Midbrain (tissue), 1 donor: ENCODE measurements at places on chromosomes 12 and 14.

GRCh38 chr14:101546706-101547105 is 14.6 kb upstream of the DIO3 start:
- no peak for DNase-seq

DNA sequence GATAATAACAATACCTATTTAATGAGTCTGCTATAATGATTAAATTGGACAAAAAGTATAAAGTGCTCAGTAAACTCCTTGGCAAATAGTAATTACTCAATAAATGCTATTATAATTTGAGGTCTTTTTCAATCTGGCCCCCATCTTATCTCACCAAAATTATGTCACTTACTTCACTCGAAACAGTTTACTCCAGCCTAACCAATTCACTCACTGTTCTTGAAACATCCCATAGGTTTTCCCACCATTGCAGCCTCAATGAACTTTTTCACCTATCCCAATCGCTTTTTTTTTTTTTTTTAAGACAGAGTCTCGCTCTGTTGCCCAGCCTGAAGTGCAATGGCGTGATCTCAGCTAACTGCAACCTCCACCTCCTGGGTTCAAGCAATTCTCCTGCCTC is 17.5 kb upstream of the PRKAG1 start:
- no peak for DNase-seq

GRCh38 chr12:111287125-111287900 is 81.6 kb downstream of the PHETA1 start:
- DNase-seq: no peak

GRCh38 chr12:132719141-132719953 is 8.7 kb downstream of the PGAM5 start:
- DNase-seq: no peak

DNA sequence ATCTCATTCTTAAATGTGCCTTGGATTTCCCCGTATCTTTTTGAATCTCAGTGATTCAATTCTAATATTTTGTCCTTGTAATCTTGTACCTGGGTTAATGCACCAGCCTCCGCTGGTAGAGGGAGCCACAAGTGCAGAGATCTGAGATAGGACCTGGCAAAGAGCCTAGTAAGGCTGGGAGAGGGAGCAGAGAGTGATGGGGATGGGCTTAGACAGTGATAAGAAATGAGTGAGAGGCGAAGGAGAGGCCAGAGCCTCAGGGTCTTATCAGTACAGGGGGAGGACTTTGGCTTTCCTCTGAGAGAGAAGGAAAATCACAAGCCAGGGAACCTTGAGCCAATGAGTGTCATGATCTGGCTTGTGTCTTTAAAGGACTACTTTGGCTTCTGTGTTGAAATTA is 30.5 kb upstream of the LMNTD1 start:
- DNase-seq: peak; percentile 11

DNA sequence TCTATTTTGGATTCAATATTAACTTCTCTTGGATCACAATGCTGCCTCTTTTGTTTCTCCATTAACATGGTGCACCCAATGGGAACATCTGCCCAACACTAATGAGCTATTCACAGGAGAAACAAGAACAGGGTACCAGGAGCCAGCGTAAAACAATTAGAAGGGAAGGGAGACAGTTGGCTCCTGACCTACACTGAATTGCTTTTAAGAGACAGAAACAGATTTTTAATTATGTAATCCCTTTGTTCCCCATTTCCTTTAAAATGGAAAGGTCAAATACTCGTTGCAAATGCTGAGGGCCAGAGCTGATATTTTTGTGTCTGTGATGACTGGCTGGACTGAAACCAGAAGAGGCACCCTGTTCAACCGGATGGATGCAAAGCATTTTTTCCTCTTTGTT is 108.3 kb downstream of the SEC23A start:
- DNase-seq: peak; percentile 16

DNA sequence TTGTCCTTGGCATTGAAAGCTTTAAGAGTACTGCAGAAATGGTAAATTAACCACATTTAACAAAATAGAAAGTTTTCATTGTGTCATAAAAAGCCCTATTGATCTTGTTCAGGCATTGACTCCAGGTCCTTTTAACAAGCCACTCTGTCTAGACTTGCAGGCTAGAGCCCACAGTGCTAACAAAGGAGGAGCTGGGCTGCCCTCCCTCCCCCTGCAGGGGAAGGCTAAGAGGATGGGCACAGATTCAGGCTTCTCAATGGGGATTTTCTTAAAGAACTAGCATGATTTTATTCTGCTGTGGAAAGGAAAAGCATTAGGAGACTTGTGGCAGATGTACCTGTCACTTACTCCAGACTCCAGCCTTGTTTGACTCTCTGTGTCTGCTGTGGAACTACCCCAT is 463.6 kb downstream of the NRXN3 start:
- peak; percentile 32 for DNase-seq

- DNase-seq: no peak
Observed at GRCh38 chr12:3427956-3428355, 63.0 kb upstream of the PRMT8 start.

GRCh38 chr14:32102152-32102787 is 25.2 kb downstream of the ARHGAP5 start:
- no peak for DNase-seq

DNA sequence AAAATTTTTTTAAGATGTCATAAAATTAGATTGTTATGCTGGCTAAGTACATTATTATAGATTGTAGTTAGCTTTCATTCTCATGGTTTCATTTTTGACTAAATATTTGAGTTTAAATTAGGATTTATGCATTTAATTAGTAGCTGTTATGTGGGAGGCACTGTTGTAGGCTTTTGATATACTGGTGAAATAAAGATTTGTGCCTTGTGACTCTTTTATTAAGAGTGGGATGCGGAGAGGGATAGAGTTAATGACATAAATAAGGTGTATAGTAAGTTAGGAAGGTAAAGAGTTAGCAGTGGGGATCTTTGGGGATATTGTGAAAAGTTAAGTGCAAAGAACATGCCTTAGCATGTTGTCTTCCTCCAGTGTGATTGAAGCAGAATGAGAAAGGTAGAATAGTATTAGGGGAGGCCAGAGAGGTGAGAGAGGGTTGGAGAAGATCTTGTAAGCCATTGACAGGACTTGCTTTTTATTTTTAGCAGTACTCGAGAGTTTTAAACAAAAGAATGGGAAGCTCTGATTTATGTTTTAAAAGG is 8.8 kb downstream of the ARHGAP5 start:
- DNase-seq: no peak

DNA sequence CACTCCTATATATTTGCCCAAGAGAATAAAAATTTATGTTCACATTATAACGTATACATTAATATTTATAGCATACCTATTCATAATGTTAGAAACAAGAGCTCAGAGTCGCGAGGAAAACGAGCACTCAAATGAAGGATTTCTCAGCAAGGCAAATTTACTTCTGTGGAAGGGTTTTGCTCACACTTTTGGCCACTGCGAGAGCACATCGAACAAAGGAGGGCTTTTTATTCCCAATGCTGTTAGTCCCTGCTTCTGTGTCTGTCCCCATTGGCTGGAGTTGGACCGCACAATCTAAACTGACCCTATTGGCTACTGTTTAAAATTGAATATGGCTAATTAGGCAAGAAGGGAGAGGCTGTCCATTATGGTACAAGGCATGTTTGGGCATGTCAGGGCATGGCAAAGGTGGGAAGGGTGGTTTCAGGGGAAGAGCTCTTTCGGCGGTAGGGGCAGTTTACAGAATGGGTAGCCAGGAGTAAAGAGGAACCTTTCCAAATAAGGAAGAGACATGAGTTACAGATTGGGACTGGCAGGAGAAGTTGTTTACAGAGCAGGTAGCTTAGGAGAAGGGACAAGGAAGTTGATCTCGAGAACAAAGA is 702.9 kb downstream of the TRHDE start:
- no peak for DNase-seq

GRCh38 chr12:4421590-4422031 is 24.0 kb downstream of the FGF6 start:
- DNase-seq: peak; percentile 34

- no peak for DNase-seq
Observed at GRCh38 chr12:109624467-109624866, 50.9 kb downstream of the MVK start.

- DNase-seq: no peak
Observed at GRCh38 chr12:21797539-21797938, 23.0 kb upstream of the KCNJ8 start.

GRCh38 chr14:21268617-21269251 is 508 bp downstream of the HNRNPC start:
- peak; percentile 49 for DNase-seq

DNA sequence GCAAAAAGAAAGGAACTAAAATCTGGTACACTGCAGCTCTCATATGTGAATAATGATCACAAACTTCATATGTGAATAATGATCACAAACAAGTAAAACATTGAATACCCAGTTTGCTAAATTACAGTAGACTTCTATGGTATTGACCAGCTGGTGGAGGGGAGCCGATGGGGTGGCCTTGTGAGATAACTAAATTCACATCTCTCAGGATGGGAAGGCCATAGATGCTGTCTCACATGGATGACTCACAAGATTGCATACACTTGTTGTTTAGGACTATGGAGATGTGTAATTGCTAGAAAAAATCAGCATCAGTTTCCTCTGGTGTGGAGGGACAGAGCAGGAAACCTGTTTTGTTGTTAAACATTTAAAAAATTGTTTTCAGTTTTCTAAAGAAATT is 49.2 kb downstream of the ACACB start:
- no peak for DNase-seq

GRCh38 chr12:64875186-64875585 is 50.7 kb downstream of the TBC1D30 start:
- DNase-seq: no peak

- no peak for DNase-seq
Observed at GRCh38 chr14:57038689-57039088, 228.4 kb upstream of the OTX2 start.

DNA sequence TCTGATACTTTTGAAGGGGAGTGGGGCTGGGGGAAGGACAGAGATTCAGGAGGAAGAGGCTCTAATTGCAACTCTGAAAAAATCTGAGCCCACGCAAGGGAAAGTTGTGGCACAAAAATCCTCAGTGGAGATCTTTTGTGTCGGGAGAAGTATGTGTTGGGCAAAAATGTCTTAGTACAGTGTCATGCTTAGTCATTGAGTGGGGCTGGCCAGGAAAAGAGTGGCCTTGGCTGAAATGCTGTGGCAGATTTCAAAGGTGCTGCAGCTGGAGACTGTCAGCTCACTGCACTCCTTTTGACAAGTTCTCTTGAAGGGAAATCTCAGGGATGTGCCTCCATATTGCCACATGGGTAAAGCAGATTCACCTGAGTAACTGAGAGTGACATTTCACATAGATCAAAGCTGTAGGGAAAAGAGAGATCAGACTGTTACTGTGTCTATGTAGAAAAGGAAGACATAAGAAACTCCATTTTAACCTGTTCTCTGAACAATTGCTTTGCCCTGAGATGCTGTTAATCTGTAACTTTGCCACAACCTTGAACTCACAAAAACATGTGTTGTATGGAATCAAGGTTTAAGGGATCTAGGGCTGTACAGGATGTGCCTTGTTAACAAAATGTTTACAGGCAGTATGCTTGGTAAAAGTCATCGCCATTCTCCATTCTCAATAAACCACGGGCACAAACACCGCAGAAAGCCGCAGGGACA is 36.0 kb upstream of the GLIPR1 start:
- no peak for DNase-seq

- DNase-seq: peak; percentile 22
Observed at GRCh38 chr14:76644855-76645518, 116.3 kb upstream of the VASH1 start.

DNA sequence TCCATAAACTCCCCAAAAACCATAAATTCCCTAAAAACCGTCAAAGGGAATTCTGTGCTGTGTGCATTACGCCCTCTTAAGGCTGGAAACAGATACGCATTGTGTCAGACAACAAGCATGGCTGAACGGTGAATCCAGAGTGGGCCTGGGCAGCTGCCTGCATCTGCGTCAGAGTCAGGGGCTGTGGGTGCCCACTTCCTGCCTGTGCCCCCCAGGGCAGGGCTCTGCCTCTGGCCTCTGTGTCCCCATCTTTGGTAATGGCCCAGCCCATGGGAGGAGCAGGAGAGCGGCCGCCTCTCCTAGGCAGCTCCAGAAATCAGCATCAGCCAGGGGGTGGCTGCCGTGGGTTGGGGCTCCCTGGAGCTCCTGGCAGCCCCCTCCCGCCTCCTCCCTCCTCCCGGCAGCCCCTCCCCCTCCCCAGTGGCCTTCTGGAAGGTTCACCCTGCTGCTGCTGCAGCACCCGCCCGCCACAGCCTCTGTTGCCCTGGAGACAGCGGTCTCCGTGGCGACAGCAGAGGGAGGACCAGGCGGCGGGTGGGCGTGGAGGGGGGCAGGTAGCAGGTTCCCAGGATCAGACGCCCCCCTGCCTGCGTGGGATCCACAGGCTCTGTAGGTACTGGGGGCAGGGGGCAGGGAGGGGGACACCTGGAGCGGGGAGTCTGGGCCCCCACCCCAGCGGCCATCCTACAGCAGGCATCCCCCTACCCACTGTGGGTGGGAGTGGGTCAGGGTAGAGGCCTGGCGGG is 5.9 kb downstream of the MMP17 start:
- DNase-seq: peak; percentile 10

- DNase-seq: peak; percentile 45
Observed at GRCh38 chr12:6335451-6336078, 6.3 kb downstream of the TNFRSF1A start.

GRCh38 chr12:42186793-42187192 is 42.1 kb upstream of the GXYLT1 start:
- no peak for DNase-seq

GRCh38 chr14:105098316-105098715 is 33.1 kb upstream of the GPR132 start:
- DNase-seq: no peak

DNA sequence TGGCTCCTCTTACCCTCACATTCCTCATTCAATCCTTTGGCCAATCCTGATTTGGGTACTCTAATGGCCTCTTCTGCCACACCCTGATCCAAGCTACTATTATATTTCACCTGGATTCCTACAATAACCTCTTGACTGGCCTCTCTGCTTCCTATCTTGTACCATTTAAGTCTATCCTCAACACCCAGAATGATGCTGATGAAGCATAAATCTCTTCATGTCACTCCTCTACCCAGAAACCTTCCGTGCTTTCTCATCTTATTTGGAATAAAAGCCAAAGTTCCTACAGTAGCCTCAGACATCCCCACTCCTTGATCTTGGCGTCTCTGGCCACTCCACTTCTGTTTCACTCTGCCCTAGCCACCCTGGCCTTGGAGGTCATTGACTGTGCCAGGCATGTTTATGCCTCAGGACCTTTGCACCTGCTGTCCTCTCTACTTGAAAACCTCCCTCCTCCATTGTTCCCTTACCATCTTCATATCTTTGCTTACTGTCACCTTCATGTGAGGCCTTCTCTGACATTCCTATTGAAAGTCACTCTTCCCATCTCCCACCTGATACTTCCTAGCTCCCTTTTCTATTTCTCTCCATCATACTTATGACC is 46.4 kb upstream of the NRXN3 start:
- no peak for DNase-seq
